ENCODE measurements at places on chromosomes 2 and 18.
A peak's percentile ranks its signal among the peaks of the same experiment; 100 is the strongest.

DNA sequence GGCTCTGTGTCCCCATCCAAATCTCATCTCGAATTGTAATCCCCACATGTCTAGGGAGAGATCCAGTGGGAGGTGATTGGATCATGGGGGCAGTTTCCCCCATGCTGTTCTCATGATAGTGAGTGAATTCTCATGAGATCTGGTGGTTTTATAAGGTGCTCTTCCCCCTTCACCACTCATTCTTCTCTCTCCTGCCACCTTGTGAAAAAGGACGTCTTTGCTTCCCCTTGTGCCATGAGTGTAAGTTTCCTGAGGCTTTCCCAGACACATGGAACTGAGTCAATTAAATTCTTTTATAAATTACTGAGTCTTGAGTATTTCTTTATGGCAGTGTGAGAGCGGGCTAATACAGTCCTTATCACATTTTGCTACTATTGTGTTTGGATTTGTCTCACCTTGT lies 177.6 kb upstream of the SLC39A10 start:
- no peak for DNase-seq

- DNase-seq: no peak
Observed at GRCh38 chr2:24722141-24722790, 70.9 kb downstream of the PTRHD1 start.

- DNase-seq: no peak
Observed at GRCh38 chr2:234324116-234324515, 172.8 kb downstream of the ARL4C start.

GRCh38 chr2:167471332-167471731 lies 583.1 kb downstream of the XIRP2 start:
- DNase-seq: no peak

GRCh38 chr2:200469708-200470211 lies 40.1 kb downstream of the KCTD18 start:
- no peak for DNase-seq

GRCh38 chr2:39121523-39122063 lies 742 bp upstream of the SOS1 start:
- no peak for DNase-seq

DNA sequence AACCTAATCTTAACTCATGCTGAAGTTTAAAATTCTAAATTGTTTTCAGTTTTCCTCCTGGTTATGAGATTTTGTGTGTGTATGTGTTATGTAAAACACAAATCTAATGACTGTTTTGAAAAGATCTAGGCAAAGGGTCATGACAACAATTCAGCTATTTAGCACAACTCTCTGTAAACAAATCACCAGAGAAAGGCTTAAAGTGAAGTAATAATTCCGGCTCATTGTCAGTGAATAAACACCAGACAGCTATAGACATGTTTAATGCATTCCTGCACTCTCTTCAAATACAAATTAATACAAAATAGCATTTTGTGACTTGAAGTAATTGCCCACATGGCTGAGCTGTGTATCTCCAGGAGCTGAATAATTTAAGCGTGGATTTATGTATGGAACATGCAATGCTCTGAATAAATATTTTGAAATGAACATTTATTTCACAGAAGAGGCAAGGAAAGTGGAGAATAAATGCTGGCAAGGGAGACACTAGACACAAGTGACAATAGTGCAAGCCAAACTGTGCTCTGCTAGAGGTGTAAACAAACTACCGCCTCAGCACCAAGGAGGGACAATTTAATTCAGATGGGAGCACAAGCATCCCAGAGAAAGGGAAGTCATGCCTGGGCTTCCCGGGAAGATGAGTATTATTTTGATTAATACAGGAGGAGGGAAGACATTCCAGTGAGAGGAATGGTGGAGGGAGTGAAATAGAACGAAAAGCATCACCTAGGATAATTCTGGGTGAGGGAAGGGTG lies 133.6 kb upstream of the XPO1 start:
- DNase-seq: no peak

GRCh38 chr2:133369901-133370658 lies 198.2 kb downstream of the NCKAP5 start:
- DNase-seq: no peak

DNA sequence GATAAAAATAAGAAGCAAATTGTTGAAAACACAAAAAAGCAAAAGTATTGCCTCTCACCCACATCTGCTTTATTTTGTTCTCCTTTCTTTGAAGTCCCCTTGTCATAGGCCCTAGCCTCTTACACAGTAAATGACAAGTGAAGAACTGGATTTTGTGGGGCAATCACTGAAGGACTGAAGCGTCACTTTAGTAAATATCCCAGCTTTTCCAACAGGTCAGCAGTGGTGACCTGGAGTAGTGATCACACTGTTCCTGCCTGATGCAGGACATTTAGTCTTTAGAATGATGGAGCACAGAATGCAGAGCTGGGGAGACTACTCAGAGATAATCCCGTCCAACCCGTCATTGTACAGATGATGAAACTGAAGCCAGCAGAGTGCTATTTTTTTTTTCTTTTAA lies 28.1 kb upstream of the TDRD15 start:
- DNase-seq: no peak

- DNase-seq: no peak
Observed at GRCh38 chr2:162210385-162210784, 32.9 kb downstream of the FAP start.

DNA sequence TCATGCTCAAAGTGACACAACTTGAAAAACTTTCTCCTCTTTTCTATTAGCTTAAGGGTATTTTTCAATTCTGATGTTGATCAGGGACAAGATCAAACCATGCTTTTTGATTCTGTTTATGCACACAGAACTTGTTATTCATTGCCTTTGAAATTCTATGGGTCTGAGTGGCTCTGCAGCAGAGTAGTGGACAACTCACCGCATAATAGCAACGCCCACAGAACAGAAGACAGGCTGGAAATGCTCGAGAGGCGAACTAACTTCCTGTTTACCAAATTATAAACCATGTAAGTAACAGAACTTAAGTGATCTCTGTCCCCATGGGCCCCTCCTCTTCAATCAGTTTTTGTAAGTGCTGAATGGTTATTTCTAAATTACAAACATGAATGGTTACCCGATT lies 131.2 kb downstream of the CBLN2 start:
- no peak for DNase-seq

DNA sequence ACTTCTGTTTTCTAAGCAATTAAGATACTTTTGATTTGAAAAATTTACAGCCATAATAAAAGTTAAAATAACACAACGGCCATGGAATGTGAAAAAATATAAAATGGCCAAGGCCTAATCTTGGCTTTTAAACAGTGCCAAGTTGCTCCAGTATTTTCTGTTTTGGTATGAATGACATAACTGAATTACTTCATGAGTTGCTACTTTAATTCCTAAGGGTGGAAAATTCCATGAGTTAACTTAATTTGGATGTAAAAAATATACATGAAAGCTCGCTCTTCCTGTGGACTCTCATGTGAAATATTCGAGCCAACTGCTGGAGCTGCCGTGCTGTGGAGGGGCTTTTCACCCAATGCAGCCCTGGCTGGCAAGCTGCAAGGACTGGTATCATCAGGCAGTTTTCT lies 286.0 kb upstream of the CCDC68 start:
- no peak for DNase-seq

- DNase-seq: no peak
Observed at GRCh38 chr18:47775961-47776360, 154.5 kb downstream of the SMAD2 start.

DNA sequence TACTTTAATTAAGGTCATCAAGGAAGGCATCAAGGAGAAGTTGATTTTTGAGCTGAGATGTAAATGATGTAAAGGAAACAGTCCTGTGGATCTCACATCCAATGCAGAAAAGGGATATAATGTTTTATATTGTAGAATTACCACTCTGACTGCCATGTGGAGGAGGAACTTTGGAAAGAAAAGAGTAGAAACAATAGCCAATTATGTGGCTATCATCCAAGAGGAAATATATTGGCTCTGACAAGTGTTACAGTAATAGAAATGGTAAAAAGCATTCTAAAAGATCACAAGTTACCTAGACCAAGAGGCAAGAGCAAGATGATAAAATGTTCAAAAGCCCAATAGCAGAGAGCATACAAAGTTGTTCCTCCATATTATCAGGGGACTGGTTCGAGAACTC lies 26.8 kb downstream of the BARD1 start:
- no peak for DNase-seq

GRCh38 chr2:151040039-151040438 lies 221.6 kb downstream of the RBM43 start:
- DNase-seq: no peak

DNA sequence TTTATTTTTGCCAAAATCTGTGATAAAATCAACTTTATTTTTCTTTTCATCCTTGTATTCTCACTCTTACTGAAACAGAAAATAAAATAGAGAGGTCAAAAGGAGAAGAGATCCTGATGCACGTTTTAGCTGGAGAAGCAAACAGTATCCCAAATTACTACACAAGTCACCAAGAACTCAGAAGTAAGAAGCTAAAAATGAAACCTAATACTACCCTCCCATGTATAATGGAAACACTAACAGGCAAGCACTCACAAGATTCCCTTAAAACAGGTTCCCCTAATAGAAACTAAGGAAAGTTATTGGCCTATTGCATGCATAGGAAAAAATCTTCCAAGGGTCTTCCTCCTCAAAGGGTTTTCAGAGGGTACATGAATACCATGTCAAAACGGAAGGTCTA lies 927.0 kb downstream of the ERBB4 start:
- no peak for DNase-seq

DNA sequence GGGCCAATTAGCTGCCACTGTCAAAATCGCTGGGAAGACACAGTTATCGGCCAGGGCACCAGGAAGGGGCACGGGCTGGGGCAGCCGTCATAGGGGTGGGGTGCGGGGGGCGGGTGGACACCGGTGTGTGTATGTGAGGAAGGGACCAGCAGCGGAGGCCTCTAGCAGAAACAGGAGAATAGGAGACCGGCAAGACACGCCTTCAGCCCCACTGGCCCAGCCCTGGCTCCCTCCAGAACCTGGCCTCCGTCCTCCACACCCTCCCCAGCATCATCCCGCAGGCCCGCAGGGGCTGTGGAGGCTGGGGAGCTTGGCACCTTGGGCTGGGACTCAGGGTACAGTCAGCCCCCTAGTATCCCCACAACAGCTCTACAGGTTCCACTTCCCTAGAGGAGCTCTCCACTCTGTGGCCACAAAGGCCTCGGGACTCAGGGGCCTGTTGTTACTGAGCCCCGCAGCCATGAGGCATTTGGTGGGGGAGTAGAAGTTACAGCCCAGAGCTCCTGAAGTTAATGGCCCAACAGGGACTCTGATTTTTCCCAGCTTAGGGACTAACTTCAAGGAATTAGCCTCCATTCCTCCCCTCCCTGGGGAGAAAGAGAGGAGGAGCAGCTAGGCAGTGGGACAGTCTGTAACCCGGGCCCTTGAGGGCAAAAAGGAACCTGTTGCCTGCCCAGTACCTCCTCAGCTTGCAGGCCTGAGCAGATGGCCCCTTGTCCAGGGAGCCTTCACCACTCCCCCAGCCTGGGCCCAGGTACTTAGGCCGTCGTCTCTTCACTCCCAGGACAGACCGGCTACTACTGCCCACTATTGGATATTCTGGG lies 19.9 kb downstream of the SH2D6 start:
- no peak for DNase-seq

DNA sequence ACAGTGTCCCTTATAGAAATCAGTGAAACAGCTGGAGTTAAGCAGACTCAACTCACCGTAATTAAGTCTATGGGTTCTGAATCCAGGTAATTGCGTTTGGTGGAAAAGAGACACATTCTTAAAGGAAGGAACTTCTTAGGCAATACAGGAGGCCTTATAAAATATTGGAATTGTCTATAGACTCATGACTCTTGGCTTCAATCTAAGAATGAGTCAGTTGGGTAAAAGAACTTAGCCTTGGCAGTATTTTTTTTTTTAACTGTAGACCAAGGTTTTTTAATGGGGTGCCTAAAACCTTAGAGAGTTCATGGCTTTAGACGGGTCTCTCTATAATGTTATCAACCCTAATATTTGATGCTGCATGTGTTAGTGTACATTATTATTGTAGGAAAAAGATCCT lies 47.6 kb downstream of the CCDC85A start:
- no peak for DNase-seq

DNA sequence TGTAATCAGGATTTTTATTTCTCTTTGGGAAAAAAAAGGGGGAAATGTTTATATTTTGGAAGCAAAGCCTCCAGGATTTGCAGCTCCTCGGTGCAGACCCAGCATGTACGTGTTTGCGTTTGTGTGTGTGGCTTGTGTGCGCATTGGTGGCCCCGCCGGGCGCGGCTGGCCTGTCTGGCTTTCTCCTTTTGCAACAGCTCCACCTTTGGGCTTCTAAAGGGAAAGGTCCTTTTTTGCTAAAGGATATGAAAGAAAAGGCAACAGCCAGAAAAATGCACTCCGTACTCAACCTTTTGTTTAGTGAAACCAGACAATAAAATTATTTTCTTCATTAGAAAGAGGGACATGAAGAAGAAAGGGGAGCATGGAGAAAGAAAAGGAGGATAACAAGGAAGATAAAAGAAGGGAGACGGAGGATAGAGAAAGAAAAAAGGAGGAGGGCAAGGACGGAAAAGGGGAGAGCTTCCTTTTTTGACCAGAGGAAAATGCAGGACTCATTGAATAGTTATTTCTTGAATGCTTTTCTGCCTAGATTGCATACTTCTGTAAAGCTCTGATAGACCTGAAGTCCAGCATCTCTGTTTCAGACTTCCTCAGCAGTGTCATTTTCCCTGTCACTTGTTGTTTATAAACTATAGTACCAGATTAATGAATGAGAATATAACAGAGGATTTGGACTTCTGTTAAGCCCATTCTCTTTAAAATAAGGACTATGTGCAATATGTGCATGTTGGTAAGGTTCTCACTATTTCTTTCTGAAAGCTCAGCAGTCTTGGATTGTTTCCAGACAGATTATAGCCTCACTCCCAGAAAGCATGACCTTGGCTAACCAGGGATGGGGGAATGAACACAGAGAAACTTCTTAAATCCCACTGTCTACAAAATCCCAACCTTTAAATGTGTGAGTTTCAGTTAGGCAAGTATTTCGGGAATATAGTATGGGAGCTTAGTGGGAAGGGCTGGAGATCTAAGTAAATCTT lies 563.1 kb upstream of the PIK3C3 start:
- DNase-seq: peak; percentile 37

DNA sequence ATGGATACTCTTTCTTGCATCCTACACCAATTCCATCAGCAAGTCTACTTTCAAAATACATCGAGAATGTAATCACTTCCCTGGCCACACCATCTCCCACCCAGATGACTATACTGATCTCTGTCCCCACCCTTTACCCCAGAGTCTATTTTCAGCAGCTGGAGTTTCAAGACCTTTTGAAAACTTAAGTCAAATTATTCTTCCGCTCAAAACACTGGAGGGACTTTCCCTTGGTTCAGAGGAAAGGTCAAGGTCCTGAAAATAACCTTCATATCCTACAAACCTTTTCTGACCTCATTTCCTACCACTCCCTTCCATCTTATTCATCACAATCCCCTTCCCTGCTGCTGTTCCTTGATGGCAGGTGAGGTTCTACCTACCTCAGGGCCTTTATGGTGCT lies 58.8 kb upstream of the LYPD6 start:
- no peak for DNase-seq
